HS-27A (cell line): ENCODE measurements at places on chromosomes 7 and 10.

DNA sequence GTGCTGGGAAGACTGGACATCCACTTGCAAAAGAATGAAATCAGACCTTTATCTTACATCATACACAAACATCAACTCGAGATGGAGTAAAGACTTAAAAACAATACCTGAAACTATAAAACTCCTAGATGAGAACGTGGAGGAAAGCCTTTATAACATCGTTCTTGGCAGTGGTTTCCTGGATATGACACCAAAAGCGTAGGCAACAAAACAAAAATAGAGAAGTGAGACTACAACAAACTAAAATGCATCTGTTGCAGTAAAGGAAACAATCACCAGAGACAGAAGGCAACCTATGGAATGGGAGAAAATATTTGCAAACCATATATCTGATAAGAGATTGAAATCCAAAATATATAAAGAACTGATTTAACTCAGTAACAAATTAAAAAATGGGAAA is 33.3 kb downstream of the CC2D2B start:
- no peak for DNase-seq

GRCh38 chr10:3625959-3626751 is 158.9 kb downstream of the KLF6 start:
- DNase-seq: peak; percentile 66

GRCh38 chr10:29452546-29452945 is 163.7 kb downstream of the LYZL1 start:
- no peak for DNase-seq

DNA sequence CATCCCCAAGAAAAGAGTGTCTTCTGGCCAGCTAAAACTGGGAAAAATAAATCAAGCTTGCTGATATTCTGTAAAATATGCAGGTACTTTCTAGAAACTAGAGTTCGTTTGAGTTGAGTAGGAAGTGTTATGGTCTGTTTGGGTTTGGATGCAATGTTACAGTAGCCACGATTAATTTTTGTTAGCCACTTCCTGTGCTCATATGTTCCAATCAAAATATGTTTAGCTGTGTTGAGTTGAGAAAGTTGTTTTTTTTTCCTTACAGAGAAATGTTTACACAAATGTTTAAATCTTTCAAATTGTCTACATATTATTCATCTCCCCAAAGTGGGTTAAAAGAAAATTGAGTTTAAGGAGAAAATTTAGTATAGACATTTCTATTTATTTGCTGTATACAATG is 11.3 kb upstream of the LAMB1 start:
- no peak for DNase-seq

- DNase-seq: no peak
Observed at GRCh38 chr7:138882249-138882648, 84.3 kb upstream of the ATP6V0A4 start.

- no peak for DNase-seq
Observed at GRCh38 chr7:54879776-54880175, 120.8 kb upstream of the SEC61G start.

DNA sequence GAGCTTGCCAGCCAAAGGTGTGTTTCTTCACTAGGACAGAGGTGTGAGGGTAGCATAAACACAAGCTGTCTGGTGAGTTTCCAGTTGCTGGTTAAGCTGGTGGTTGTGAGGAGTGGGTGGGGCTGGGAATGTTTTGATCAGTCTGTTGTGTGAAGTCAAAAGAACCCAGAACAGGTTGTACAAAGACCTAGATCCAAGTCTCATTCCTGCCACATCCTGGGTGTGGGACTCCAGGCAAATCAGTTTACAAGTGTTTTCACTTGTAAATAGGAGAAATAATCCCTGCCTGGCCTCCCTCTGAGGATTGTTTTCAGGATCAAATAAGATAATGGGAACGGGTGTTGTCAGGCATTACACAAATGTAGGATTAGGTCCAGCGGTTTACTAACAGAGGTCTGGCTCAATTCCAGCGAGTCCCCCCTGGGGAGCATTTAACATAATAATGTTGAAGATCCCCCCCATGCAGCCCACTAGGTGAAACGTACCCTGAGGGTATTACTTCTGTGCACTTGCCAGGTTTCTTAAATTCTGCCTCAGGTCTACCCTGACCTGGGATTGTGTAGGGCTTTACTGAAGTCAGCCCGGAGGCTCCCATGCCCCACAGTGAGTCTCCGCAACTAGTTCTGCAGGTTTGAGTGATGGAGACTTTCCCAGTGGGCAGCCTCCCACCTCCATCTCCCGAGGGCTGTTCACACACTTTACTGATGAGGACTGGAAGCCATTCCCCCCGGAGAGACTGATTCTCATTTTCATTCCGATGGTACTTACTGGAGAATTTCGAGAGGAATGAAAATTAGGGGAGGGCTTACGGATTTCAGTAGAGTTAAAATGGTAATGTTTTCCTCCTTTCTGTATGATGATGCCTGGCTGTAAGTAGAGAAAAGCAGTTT is 2.7 kb upstream of the FRAT2 start:
- DNase-seq: no peak
